A172 (cell line): ENCODE measurements at places on chromosomes 1 and 21.

DNA sequence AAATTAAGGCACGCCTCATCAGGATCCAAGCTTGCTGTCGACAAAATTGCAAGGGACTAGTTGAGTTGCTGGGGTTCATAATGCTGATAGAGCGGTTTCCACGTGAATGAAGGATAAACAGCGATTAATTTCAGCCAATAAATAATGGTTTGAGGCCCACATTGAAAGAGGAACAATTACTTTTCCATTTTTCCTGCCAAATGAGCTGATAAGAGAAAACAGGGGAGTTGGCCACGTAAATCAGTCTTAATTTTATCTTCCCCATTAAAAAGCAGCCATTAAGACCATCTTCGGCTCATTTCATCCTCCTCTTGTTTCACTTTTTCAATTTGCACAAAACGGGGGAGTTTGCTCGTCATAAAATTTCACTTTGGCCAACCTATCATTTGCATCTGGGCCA is 235.5 kb upstream of the RRP15 start:
- DNase-seq: no peak

- DNase-seq: peak; percentile 35
Measured at GRCh38 chr21:38669186-38669585, 136.5 kb upstream of the ETS2 start.

- no peak for DNase-seq
Measured at GRCh38 chr1:154527192-154527591, 25.0 kb upstream of the SHE start.

- no peak for DNase-seq
Measured at GRCh38 chr21:22892028-22892427, 1893.8 kb downstream of the NCAM2 start.

DNA sequence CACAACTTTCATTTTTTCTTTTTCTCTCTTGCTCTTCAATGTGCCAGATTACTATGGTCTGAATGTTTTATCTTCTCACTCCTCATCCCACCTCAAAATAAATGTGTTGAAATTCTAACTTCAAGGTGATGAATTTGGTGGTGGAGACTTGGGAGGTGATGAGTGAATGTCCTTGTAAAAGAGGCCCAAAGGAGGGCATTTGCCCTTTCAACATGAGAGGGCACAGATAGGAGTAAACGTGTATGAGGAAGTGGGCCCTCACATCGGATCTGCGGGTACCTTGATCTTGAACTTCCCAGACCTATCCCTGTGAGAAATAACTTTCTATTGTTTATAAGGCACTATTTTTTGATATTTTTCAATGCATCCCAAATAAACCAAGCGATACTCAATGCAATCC is 412.3 kb upstream of the ADGRL2 start:
- DNase-seq: no peak

DNA sequence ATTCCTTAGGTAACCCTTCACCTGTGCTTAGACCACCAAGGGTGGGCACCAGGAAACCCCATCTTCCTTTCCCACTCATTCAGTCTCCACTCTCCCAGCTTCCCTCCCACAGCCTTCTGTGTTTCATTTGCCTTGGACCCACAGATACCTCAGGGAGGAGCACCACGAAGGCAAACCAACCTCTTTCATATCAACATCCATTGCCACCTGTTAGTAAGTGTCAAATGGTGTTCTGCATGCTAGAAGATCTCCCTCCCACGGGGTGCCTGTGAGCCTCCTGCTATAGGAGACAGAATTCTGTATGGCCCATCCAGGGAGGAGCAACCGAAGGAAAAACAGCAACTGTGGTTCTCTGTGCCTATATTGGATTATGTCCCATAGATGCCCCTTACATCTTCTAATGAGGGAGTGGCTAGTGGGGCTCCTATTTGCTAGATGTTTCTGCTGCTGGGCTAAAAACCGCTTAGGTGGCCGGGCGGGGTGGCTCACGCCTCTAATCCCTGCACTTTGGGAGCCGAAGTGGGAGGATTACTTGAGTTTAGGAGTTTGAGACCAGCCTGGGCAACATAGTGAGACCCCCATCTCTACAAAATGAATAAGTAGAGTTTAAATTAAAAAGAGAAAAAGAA is 25.6 kb upstream of the SCCPDH start:
- no peak for DNase-seq

DNA sequence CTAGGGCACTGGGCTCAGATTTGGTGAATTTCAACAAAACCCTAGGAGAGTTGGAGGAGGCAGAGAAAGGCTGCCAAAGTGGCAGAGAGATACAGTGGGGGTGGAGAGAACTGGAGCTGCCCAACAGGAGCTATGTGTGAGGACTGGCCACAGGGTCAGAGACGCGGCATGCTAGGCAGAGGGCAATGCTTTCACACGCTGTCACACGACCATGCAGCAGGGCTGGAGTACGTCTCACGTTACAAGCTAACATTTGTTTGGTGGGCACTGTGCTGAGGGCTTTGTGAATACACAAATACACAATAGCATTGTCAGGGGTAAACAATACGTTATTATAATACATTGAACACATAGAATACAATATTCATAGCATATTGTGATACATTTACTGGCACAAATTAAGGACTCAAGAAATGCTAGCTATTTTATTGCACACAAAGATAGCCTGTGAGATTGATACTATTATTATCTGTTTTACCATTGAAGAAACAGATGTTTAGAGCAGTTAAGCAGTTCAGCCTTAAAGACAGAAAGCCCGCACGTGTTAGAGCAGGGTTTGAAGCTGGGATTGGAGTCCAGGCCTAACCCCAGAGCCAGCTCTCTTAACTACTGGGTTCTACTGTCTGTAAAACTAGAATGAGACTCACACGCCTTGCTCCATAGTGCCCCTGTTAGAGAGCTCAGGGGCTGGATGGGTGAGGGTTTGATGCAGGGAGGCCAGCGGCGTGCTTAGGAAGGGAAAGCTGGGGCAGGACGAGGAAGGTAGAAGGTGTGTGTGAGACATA is 4.5 kb downstream of the RAB7B start:
- no peak for DNase-seq

GRCh38 chr1:172531412-172532182 is 1.4 kb upstream of the SUCO start:
- DNase-seq: no peak

- DNase-seq: no peak
Measured at GRCh38 chr1:236396665-236397043, 2.6 kb downstream of the EDARADD start.

GRCh38 chr1:11279630-11280029 is 6.6 kb downstream of the UBIAD1 start:
- DNase-seq: no peak

- DNase-seq: no peak
Measured at GRCh38 chr1:201626629-201627275, 87.8 kb downstream of the NAV1 start.

GRCh38 chr1:243734308-243734695 is 115.7 kb downstream of the AKT3 start:
- no peak for DNase-seq
